ENCODE measurements at places on chromosomes 5 and 9. TPM values are rescaled to one million over a fixed set of nuclear protein-coding genes. Genes with fewer than 3 reads are reported as not detected.

Gene CBY3
- 2.1 TPM for polyA plus RNA-seq

Gene TAS2R1
- polyA plus RNA-seq: not detected

Gene PLK2
- polyA plus RNA-seq: 186 TPM

Gene LURAP1L
- 20.8 TPM for polyA plus RNA-seq

Gene FIBCD1
- 0.54 TPM for polyA plus RNA-seq

Gene ANKRD34B
- 0.33 TPM for polyA plus RNA-seq

DNA sequence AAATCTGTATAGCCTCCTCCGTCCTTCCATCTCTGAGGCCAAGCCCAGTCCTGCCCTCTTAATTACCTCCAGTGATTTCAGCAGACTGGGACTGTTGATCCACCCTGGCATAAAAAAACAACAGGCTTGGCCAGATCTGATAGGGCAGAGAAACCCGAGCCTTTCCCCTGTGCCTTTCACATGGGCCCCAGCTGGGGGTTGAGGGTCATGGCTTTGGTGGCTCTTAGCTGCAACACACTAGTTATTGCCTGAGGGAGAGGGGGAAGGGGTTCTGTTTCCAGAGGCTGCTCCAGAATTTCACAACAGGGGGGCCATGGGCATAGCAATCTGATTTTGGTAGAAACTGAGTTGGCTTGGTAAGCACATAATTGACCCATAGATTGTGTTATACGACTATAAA, 21.2 kb upstream of the PANK3 start:
- peak; percentile 38 for DNase-seq

DNA sequence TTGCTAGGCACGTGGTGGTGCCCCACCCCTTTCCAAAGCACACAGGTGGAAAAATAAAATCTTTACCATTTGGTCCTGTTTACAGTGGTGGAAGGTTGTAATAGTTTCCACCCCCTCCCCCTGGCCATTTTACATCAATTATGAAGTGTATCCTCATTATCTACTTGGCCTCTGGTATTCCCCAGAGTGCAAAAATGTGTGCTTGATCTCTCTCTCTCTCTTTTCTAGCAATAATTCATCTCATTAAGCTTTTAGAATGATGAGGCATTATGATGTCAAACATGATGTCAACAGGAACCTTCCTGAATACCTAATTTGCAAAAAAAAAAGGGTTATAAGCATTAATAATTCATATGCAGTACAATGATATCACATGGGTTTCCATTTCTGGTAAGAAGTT, 3.1 kb downstream of the PDE8B start:
- no peak for DNase-seq

- DNase-seq: no peak
These were observed 13.6 kb upstream of the GM2A start for GRCh38 chr5:151239237-151239861.

DNA sequence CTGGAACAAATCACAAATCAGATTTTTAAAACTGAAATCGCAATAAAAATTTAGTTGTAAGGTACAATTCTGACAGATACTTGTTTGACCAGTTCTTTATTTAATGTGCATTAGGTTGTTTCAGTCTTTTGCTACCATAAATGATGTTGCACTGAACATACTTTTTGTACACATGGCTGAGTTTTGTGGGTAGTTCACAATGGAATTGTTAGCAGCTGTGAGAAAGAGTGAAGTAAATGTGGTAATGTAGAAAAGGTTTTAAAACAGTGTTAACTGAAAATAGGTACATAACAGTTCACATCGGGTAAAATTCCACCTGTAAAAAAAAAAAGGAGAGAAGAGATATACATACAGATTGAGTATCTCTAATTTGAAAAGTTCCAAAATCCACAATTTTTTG, 25.6 kb downstream of the MRPS27 start:
- DNase-seq: no peak

- no peak for DNase-seq
These were observed 1000.9 kb downstream of the CDH18 start for GRCh38 chr5:18987101-18987500.

DNA sequence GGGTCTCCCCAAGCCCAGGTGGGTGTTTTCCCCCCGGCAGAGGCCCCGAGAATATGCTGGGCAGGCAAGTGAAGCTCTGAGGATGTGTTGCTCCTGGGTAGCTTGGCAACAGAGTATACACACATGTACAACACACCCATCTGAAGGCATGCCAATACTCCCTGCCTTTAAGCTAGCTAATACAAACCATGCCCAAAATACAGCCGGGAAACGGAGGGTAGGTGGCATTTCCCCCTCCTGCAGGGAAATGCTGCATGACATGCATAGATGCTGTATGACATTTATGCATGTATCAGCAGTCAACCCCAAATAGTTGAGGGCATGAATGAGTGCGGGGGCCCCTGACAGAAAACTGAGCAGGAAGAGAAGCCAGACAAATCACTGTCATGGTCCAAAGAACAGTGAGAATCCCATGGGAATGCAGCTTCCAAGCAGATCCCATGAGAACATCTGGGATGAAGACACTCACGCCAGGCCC, 614.1 kb downstream of the EBF1 start:
- no peak for DNase-seq

DNA sequence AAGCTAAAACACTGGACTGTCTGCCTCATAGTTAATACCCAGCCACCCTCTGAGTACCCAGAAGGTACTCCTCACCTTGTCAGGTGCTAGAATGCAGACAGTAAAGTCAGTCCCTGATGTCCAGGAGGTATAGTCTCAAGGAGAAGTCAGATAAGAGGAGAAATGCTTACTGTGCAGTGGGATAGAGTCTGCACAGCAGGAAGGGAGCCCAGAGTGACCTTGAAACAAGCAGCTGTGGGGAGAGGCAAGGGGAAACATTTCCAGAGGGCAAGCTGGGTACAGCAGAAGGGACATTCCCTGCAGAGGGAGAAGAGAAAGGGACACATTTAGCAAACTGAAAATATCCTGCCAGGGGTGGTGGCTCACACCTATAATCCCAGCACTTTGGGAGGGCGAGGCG, 122.7 kb downstream of the GCNT1 start:
- DNase-seq: no peak

DNA sequence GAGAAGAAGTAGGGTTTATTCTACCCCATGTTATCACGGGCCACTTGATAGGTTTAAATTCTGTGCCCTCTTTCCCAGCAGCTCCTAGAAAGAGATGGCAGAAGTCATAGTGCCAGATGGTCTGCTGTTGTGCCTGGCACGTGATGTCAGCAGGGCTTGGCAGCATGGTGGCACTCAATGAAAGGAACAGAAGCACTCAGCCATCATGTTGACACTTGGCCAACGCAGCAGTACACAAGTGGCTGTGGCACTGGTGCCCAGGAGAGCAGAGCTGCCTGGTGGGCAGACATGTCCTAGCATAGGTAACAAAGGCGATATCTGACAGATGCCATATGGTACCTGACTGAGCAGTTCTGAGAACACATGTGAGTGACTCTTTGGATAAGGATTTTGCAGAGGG, 796.4 kb upstream of the ACO1 start:
- DNase-seq: no peak

GRCh38 chr5:74603376-74603775, 37.2 kb downstream of the ENC1 start:
- no peak for DNase-seq

- DNase-seq: no peak
These were observed 77.9 kb upstream of the ICE1 start for GRCh38 chr5:5344606-5345005.

- no peak for DNase-seq
These were observed 61.3 kb downstream of the SECISBP2 start for GRCh38 chr9:89379508-89380115.
